ENCODE measurements at places on chromosomes 13 and 19.

DNA sequence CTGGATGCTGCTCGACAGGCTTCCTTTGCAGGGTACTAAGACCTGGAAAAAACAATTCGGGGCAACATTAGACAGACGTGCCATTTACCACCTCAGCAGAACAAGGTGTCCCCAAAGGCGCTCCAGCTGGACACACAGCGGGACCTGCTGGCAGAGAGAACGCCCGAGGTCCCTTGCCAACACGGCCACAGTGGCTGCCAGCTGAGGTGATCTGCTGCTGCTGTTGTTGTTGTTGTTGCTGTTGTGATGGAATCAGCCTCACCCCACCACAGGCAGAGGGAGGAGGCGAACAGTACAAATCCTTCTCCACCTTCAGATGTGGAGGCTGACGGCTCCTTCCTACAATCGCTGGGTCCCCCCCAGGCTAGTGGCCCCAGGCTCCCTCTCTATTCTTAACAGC lies 25.2 kb downstream of the ANKRD27 start:
- DNase-seq, result no peak

DNA sequence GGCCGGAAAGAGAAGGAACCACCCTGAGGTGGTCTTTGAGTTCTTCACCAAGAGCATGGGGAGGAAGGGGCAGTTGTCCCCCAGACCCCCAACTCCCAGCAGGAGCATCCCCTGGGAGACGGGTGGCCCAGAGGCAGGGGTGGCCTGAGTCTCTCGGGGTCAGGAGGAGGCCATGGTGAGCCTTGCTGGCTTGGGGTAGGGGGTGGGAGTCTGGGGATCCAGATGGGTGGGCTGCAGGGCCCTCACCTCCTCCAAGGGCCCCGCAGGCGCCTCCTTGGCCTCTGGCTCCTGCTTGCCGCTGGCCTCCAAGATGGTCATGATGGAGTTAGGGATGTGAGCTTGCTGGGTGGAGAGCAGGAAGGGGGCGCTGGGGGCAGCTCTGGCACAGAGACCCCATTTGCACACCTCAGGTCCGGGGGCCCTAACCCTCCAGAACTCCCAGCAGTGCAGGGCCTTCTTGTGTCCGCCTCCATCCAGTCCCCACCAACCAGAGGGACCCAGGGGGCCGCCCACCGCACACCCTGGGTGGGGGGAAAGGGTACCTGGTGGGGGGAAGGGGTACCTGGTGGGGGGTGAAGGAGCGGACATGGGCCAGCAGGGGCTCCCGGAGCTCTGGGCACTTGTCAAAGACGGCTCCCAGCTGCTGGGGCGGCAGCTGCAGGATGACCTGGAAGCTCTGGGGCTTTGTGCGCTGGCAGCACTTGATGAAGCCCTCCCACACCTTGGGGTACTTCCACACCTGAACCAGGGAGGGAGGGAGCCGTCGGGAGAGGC lies 1.3 kb upstream of the RSPH6A start:
- DNase-seq, result no peak

DNA sequence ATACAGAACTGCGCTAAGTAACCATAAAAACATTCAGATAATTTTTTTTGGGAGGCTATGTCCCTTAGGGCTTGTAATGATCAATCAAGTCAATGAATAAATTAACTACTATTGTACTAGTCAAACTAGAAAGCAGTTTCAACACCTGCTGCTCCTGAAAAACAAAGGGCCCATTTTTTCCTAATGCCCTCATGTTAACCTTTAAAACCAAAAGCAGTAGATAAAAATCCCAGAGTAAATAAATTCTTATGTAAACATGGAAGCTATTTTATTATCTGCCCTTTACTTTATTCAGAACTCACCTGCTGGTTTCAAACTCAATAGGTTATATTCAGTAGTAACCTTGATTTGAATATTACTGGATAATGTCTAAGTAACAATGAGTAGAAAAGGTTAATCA lies 159.5 kb upstream of the STARD13 start:
- no peak for DNase-seq

DNA sequence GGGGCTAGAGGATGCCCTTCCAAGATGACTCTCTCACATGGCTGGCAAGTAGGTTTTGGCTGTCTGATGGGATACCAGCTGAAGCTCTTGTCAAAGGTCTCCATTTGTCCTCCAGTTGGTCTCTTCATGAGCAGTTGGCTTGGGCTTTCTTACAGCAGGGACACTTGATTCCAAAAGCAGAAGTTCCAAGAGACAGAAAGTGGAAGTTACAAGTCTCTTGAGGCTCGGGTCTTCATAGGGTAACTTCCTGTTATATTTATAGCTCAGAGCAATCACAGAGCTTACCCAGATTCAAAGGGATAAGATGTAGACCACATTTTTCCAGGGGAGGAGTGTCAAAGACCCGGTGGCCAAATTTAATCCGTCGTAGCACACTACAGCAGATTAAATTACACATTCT lies 440.0 kb downstream of the RFC3 start:
- DNase-seq, result peak; percentile 1

GRCh38 chr13:33884531-33885220 lies 66.7 kb downstream of the RFC3 start:
- no peak for DNase-seq

GRCh38 chr19:5966215-5966614 lies 11.7 kb downstream of the RANBP3 start:
- DNase-seq, result peak; percentile 66

DNA sequence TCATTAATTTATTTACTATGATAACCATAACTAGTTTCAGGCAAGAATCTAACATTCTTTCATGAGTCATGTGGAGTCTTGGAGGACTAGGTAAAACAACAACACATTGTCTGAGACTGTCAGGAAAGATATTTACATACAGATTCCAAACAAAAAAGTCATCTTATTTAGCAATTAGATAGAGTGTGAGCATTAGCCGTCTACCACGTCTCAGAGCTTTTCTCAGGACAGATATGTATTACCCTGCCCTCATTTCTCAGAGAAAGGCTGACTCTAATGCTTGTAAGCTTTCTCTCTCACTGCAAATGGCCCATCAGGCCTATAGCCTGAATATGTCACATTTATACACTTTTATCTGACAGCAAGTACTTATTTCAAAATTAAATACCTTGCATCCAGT lies 312.1 kb upstream of the PCDH20 start:
- DNase-seq, result peak; percentile 17

DNA sequence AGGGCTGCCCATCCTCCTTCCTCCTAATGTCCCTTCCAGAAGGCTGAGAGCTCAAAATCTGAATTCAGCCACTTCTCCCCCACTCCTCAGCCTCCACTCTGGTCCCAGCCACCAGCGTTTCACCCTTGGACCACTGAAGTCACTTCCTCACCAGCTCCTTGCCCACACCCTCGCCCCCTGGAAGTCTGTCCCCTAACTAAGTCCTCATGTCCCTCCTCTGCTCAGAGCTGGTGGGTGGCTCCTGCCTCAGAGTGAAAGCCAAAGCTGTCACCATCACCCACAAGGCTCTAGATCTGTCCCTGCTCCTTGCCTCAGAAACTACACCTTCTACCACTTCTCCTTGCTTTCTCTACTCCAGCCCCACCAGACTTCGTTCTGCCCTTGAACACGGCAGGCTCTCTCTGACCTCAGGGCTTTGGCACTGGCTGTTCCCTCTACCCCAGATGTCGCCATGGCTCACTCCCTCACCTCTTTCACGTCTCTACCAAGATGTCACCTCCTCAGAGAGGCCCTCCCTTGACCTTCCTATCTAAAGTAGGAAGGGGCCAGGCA lies 1.7 kb downstream of the ERCC1 start:
- DNase-seq, result no peak

- no peak for DNase-seq
Observed at GRCh38 chr13:35501661-35502235, 25.3 kb upstream of the MAB21L1 start.

- no peak for DNase-seq
Observed at GRCh38 chr19:13460045-13460444, 46.2 kb downstream of the CACNA1A start.

- peak; percentile 21 for DNase-seq
Observed at GRCh38 chr13:74191410-74191809, 57.2 kb upstream of the KLF12 start.

- no peak for DNase-seq
Observed at GRCh38 chr13:37586164-37586563, 12.4 kb downstream of the POSTN start.

DNA sequence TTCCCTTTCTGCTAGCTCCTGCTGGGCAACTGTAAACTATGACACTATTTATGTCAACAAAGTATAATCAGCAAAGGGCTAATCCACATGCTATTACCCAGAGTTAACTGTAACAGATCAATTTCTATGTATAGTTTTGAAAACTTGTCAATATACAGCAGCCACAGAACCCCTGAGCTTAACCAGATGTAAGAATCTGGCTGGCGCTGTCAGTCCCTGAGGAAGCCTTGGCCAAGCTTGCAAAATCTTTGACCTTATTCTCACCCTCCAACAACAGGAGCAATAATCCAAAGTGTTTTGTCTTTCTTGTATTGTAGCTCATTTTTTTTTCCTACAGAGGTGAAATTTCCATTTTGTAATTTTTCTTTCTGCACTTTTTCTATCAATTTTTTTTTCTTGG lies 1230.1 kb upstream of the SLC10A2 start:
- DNase-seq, result no peak

DNA sequence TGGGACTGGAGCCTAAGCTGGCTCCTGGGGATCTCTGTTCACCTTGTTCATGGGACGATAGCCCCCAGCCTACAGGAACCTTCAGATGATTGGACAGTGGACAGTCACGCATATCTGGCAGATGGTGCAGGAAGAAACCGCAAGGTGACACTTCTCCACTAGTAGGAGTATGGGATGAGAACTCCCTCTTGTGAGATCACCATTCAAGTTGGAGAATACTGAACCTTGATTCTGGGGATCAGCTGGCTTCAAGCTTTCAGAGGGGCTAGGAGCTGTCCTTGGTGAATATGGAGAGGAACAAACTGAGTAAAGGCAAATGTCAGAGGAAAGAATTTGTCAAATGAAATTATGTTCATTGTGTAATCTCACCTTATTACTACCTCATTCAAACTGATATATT lies 204.5 kb downstream of the PDS5B start:
- DNase-seq, result no peak

DNA sequence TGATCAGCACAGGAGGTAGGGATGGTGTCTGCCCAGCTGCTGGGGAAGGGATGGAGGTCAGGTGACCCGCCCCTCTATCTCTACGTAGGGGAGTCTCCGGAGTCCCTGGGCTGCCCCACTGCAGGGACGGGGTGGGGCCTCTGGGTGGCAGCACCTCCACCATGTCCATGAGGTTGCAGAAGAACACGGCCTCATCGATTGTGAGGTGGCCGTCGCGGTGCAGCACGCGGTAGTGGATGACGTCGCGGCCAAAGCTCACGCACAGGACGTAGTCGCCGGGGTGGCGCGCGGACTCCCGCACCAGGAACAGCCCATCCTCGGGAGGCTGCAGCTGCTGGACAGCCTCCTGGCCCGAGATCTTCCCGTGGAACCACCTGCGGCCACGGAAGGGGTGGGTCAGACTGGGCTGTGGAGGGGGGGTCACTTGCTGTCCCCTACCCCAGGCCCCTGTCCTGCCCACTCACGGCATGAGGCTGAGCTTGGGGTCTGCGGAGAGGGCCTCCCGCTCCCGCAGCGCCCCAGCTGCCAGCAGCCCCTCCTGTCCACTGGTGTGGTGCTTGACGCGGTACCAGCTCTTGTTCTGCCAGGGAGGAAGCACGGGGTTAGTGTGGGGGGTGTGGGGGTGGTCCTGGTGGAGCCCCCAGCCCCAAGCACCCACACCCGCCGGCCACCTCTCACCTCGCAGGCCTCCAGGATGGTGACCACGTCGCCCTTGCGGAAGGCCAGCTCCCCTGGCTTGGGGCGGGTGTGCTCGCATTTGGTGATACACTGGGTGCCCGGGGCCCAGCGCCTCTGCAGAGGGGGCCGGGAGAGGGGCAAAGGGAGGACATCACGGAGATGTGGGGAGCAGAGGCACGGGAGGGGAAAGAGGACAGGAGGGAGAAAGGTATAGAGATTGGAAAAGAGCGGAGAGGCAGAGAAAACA lies 2.3 kb downstream of the MATK start:
- DNase-seq, result no peak

GRCh38 chr19:34145741-34146202 lies 26.5 kb upstream of the LSM14A start:
- peak; percentile 56 for DNase-seq

GRCh38 chr19:8127311-8127710 lies 22.1 kb downstream of the FBN3 start:
- no peak for DNase-seq

DNA sequence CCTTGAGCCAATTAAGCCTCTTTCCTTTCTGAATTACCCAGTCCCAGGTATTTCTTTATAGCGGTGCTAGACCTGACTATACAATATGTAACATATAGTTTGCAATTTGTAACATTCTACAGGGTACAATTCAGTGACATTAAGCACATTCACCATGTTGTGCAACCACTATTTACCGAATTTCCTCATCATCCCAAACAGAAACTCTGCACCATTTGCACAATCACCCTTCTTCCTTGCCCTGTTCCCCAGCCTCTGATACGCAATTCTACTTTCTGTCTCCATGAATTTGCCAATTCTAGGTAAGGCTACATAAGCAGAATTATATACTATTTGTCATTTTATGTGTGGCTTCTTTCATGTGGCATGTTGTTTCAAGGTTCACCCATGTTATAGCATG lies 13.7 kb upstream of the SIGLEC10 start:
- DNase-seq, result no peak

GRCh38 chr13:109256866-109257760 lies 529.3 kb downstream of the IRS2 start:
- peak; percentile 100 for DNase-seq

DNA sequence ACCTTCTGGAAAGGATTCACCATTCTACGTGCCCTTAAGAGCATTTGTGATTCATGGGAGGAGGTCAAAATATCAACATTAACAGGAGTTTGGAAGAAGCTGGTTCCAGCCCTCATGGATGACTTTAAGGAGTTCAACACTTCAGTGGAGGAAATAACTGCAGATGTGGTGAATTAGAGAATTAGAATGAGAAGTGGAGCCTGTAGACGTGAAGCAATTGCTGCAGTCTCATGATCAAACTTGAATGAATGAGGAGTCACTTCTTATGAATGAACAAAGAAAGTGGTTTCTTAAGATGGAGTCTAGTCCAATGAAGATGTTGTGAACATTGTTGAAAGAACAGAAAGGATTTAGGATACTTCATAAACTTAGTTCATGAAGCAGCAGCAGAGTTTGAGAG lies 129.1 kb downstream of the TNFRSF19 start:
- no peak for DNase-seq

GRCh38 chr19:48988286-48988685 lies 4.8 kb downstream of the GYS1 start:
- DNase-seq, result no peak

DNA sequence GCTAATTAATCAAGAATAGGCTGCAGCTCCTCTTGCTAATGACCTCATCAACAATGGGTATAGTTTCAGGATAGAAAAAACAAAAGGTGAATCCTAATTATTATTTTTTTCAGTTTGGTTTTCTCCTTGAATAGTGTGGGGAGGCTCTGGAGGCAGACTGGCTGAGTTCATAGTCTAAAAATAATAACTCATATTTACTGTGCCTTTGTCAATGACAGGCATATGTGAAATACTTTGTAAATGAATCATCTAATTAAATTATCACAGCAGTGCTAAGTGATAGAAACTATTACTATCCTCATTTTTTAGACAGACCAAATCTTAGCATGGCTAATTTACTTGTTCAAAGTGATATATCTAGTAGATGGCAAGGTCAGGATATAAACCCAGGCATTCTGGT lies 1261.0 kb upstream of the SLC10A2 start:
- peak; percentile 12 for DNase-seq
